NCI-H2081 (cell line): ENCODE measurements at places on chromosomes 6 and 20.
A peak's percentile ranks its signal among the peaks of the same experiment; 100 is the strongest.

DNA sequence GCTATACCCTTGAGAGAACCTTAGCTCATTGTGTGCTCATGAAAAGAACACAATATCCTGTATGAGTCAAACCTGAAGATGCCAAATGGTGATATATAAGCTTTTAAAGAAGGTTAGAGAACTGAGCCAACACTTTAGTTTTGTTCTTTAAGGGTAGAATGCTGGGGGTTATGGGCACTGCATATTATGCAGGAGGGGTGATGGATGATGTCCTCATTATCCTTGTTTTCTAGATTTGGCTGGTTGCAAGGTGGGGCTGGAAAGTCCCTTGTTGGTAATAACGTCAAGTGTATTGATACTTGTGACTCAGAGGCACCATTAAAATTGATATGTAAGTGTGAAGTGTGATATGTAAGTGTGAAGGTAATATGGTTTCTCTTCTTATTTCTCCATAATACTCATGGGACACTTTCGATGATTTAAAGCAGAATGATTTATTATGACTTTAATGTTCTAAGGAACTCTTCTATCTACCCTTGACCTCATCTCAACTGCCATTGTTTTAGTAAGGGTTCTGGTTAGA is 113.7 kb upstream of the DTNBP1 start:
- DNase-seq: no peak

GRCh38 chr20:11912013-11912658 is 5.6 kb upstream of the BTBD3 start:
- DNase-seq: peak; percentile 69

- DNase-seq: no peak
These were observed 1.1 kb upstream of the JPH2 start for GRCh38 chr20:44187772-44188709.

- peak; percentile 96 for DNase-seq
These were observed at the start of gene TBX18 for GRCh38 chr6:84764332-84765049. Gene TBX18 (minus strand): TSS chr6:84764598. CDS start chr6:84764181, 417 bp downstream.

DNA sequence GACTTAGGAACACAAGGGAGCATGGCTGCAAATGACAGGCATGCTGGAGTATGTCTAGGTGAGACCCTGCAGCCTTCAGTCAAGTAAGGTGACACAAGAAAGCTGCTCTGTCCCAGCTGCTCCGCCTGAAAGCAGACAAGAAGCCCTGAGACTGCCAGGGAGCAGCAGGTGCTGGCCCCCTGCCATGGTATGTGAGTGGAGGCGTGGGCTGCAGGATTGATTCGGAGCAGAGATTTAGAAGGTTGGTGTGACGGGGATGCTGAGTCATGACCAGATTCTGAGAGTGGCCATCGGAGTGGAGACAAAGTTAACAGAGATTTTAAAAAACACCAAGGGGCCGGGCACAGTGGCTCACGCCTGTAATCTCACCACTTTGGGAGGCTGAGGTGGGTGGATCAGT is 17.8 kb downstream of the LRP11 start:
- DNase-seq: no peak

DNA sequence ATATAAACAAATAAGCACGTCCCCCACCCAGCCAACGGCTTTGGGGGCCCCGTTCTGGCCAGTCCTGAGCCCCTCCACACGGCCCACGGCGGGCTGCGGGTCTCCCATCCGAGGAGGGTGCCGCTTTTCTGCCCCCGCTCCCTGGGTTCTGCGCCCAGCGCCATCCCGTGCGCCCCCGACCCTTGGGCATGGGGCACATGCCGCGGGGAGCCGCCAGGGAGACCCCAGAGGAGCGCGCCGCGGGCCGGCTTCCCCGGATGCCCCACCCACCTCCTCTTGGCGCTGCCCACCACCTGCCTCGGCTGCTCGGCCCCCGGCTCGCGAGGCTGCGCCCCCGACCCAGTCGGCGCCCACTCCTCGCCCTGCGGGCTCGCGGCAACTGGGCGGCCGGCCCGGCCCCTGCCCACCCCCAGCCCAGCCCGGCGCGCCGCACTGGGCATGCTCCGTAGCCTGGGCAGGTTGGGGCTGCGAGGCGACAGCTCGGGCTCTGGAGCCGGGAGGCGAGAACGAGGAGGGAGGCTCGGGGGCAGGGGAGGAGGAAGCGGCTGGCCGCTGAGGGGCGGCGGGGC is 570 bp upstream of the PLCB4 start:
- DNase-seq: peak; percentile 81

DNA sequence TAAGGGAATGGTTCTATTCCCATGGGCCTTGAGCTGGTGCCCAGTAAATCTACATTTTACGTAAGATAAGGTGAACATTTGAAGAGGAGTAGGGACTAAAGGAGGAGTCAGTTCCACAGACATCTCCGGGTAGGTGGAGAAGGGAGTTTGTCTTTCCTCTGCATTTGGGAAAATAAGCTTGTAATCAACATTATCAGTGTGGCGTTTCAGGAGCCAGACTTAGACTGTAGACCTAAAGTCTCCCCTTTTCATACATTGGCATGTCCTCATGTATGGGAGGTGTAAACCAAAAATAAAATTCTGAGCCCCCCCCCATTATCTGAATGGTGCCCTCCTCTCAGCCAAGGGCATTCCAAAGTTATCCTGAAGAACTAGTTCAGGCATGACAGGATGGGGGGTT is 40.2 kb downstream of the NINL start:
- no peak for DNase-seq

DNA sequence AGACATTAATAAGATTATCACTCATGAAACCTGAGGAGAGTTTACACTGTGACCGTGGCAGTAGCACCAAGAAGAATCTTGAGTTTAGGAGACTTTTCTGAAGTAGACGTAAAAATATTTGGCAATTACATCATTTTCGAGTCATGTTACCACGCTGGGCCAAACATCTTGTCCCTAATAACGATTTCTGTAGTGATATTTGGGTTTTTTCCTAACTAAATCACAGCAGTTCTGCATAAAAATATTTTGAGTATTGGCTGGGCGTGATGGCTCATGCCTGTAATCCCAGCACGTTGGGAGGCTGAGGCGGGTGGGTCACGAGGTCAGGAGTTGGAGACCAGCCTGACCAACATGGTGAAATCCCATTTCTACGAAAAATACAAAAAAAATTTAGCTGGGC is 262.4 kb downstream of the PHF3 start:
- no peak for DNase-seq

DNA sequence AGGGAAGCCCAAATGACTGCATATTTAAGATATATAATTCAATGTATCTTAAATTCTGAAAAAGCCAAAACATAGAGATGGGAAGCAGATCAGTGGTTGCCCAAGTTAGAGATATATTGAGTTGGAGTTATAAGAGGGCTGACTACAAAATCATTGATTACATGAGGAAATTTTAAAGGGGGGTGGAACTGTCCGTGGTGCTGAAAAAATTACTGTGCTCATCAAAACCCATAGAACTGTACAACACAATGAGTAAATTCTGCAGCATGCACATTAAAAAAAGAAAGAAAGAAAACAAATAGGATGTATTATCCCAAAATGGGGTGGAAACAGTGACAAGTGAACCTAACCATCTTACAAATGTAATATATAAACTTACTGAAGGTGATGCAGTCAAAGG is 100.9 kb downstream of the FUT9 start:
- no peak for DNase-seq

GRCh38 chr20:61801857-61802442 is 263.7 kb downstream of the TAF4 start:
- DNase-seq: no peak

GRCh38 chr6:67450641-67451040 is 1184.4 kb upstream of the ADGRB3 start:
- no peak for DNase-seq

DNA sequence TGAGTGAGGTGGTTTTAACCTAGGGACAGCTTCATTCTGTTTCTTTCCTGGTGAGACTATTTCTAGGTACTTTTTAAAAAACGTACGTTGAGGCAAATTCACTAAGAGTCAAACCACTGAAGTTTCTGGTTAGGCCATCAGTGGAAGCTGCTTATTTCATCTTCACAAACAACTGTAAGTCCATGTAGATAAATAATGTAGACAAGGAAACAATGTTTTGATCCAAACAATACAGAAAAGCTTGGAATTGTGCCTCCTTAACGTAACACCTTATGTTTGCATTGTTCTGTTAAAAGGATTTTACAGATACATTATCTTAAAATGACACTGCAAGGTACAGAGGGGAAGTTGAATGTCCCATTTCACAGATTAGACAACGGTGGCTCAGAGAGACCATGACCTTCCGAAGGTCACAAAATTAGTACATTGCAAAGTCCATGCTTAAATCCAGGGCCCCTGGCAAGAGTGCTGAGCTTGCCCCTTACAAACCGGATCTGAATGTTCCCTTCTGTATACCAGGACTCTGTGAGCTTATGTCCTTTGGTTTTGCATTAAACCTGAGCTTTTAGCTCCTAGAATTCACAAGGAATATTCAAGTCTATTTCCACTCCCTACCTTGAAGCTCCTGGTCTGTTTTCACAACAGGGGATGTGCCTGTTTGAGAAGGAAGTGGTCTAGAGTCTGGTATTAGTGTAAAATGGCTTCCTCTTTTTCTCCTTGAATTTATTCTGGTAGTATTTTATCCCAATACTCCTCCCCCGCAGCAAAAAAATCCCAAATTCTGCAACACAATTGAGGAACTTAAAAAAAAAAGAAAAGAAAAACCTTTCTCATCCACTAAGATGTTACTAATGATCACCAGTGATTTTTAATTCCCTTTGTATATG is 28.9 kb upstream of the ZNF217 start:
- no peak for DNase-seq

DNA sequence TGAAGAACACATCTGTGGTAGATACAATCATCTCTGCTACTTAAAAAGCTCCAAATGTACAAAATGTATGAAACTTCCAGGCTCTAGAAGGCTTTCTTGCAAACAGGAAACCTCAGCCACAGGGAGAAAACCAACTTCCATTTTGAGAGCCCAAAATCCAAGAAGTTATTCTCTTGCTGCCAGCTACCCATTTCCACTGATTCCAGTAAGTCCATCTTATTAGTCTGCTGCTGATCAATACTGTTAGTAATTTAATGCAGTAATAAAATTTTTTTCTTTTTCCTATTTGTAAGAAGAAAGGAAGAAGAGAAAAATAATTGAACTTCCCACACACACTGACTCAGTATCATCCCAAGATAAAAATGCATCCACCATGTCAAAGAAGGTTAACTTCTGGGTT is 169.5 kb downstream of the TASP1 start:
- no peak for DNase-seq

GRCh38 chr6:98769546-98769945 is 64.8 kb upstream of the POU3F2 start:
- DNase-seq: peak; percentile 33

DNA sequence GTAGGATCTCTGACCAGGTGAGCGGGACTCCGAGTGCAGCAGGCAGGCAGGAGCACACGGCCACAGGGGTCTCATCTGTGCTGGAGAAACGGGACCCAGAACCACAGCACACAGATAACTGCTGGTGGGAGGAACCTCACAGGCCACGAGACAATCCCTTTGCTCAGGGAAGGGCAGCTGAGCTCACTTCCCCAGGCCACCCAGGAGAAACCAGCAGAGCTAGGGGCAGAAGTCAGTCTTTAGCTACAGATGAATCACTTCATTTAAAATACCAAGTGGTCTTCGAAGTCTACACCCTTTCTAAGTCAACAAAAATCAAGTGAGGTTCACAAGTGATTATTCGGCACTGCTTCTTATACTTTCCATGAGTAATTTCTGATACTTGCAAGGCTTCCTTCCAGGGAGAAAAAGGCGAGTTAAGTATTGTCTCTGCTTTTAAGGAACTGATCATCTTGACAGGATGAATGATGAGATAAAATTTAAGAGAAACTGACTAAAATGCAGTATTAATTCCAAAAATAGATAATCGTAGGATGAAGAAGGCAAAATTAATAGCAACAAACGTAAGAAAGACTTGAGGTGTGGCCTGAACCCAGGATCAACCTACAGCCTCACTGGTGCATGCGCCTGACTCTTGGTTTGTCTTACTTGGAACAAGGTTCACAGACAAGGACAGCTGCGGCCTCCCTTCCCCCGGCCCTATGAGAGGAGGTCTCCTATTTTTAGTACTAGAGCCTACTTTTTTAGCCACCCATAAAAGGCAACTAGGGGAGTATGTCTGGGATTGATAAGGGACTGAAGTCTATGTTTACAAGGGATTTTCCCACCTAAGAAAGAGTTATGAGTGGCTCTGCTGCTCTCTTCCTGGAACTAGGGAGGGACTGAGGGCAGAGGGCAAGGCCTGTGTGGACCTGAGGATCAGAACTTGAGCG is 233.6 kb downstream of the TTLL2 start:
- no peak for DNase-seq
